Mesothelial cell of epicardium (in vitro differentiated cells): ENCODE measurements at places on chromosomes 6 and 20.

DNA sequence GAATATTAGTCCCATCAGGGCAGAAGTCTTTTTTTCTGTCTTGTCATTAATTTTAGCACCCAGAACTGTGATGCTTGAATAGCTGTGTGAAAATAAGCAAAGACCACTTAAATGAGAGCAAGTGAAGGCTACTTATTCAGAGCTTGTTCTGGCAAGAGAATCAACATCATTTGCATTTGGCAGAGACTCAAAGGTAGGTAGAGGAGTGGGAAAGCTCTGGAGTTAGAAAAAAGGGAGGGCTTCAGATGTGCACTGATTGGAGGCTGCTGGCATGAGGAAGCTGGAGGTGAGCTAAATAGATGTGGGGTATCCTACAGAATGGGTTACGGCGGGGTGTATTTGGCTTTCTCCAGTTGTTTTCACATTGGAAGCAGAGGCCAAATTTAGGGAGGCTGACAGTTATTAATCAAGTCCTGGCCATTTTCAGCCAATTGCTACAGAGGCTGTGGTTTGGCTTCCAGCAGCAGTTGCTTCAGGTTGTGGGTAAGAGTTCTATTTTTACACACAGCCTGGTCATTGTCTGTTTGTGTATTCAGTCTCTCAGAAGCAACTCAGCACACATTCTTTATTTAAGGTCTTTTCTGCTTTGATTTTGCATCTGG is 254.3 kb downstream of the BTBD3 start:
- no peak for DNase-seq

- DNase-seq = no peak
These were observed 19.7 kb downstream of the SLC17A4 start for GRCh38 chr6:25774120-25774715.

GRCh38 chr6:108667993-108668392 is 107.3 kb downstream of the FOXO3 start:
- DNase-seq = no peak

DNA sequence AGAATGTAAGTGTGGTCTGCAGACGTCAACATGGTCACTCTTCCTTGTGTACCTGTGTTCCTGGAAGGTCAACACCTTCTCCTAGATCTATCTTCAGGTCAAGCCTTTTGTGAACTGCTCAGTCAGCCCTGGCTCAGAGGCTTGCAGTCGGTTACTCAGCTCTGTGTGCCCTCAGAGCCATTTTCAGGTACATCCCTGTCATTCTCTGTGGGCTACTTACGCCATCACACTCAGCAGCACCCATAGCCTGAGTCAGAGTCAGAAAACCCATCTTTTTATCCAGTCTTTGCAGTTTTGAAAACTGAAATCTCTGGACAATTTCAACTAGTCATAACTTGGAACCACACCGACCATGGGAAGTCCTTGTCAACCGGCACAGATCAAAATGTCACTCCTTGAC is 35.3 kb downstream of the TGM3 start:
- no peak for DNase-seq

GRCh38 chr6:32882879-32883250 is 28.9 kb downstream of the PSMB9 start:
- DNase-seq = no peak

- no peak for DNase-seq
These were observed 13.9 kb upstream of the CCDC167 start for GRCh38 chr6:37513576-37513975.

GRCh38 chr6:133609415-133610226 is 279.3 kb upstream of the TCF21 start:
- DNase-seq = no peak
